NCI-H774 (cell line): ENCODE measurements at places on chromosomes 7 and 10.

- no peak for DNase-seq
Measured at GRCh38 chr10:44647877-44648542, 263.1 kb upstream of the CXCL12 start.

DNA sequence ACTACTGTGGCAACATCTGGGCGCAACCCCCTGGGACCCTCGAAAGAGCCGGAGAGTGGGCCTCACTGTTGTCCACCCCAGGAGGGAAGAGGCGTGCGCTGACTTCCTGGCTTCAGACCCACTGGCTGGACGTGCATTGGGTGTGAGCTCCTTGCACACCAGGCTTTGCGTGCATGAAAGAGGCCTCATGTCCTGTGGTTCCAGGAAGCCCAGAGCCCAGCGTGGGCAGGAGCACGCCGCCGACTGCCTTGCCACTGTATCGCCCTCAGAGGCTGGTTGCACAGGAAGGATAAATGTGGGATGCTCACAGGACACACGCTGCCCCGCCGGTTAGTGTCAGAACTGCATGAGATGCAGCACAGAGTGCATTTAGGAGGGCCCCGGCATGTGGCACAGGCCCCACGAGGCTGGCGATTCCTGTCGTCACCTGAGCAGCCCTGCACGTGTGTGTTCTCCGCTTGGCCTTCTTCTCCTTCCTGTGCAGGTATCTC lies 8.5 kb upstream of the JAKMIP3 start:
- DNase-seq = no peak

DNA sequence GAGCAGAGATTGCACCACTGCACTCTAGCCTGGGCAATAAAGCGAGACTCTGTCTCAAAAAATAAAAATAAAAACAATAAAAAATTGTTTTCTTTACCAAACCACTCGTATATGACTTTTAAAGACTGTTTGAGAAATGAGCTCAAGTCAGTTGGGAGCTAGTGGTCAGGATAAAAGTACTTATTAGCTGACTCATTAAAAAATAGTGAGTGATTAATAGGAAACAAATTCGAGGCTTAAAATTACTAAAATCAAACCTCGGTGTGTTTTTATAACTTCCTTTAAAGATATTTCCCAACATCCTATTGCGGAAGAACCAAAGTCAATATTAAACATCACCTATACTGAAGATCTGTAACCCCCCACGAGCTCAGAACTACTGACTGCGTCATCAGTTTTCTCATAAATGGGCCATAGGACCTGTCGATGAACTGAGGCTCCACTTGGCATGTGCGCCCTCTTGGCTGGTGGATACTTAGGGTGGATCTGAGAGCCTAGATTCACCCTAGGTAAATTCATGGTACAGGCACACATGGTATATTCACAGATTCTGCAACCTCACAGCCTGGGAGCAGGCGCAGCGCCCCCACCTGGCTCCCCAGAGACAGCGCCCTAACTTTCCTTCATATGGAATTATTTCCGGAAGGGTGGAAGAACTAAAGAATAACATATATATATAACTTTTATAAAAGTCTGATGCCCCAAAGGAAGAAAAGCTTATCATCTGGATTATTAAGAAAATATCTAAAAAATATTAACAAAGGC lies 9.2 kb downstream of the MKI67 start:
- no peak for DNase-seq

DNA sequence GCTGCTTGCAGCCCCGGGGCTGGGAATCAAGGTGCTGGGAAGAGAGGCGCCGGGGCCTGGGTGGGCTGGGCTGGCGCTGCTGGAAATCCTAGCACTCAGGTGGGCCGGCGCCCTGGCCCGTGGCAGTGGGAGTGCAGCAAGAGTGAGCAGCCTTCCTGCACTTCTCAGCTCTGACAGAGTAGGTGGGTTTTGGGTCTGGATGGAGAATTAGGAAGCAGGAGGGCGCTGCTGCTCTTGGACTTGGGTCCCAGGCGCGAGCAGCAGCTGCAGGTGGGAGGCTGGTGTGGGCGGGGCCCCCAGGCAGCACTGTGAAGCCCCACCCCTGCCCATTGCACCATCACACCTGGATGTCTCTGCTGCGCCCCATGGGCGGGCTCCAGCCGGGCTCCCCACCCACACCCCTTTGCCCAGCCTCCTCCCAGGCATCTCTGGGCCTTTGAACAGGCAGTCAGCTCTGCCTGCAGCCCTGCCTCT lies 6.0 kb downstream of the BRI3 start:
- DNase-seq = peak; percentile 64

DNA sequence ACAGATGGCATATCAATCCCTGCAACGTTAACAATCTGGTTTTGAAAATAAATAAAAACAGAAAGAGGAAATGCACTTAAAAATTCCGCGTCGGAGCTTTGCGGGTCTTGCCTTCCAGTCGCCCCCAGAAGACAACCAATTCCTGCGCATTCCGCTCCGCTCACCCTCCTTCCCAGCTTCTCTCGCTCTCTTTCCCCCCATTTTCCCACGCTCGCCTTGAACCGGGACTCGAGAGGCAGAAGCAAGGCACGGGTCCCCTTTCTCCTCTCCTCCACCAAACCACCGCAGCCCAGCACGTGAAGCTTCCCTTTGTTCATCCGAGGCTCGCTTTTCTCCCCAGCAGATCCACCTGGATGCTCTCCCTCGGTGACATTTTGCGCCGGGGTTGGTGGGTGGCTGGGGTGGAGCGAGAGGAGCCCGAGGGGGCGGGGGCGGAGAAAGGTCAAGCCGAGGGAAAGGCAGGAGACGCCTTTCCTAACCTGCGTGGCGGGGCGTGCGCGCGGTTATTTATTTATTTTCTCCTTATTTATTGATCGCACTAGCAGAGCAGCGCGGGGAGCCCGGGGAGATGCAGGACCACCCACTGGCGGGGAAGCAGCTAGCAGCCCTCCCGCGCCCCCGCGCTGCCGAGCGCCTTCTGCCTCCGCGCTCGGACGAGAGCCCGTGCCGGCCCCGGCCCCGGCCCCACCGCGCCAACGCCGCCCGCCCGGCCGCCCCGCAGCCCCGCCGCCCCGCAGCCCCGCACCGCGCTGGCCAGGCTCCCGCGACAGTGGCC lies at the start of gene KCND2:
KCND2 (plus strand) TSS at position 475 of the 775 bp plus-strand sequence.
- peak; percentile 36 for DNase-seq

- DNase-seq = no peak
Measured at GRCh38 chr10:9437131-9437530, 1382.6 kb downstream of the GATA3 start.

DNA sequence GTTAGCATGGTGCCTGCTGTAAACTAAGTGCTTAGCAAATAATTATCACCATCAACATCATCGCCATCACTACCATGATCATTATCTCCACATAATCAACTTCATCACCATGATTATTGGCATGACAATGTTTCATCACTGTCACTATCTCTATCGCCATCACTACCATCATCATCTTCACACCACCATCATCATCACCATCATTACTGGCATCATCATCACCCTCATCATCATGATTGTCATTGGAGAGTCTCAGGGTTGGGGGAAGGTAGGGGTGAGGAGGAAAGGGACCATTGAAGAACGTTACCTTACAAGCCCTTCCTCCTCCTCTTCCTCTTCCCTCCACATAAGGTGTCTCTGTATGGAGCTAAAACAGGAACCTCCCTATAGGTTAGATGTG lies 54.9 kb upstream of the GPR26 start:
- no peak for DNase-seq

DNA sequence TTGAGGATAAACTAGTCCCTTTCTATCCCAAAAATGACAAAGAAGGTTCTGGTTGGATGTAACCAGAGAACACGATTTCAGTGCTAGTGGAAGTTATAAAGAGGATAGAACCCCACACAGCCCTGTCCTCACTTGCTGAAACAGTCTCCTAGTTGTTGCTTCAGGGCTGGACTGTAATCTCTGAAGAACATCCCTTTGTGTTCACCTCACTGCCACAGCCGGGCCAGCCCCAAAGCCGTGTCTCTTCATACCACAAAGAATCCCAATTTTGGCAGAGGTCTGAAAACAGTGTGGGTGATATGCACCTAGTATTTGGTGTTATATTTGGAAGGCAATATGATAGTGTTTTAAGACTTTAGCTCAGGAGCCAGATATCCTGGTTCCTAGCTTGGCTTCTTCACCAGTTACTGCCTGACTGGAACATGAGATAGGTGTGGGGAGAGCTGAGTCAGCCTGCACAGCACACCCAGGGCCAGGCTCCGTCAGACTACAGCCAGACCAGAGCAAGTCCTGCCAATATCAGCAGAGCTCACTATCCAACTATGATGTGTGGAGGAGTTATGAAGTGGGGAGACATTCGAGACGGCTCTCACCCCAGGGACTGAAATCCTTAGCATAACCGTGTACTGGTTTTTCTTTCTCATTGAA lies 21.2 kb downstream of the CYP3A4 start:
- DNase-seq = no peak

GRCh38 chr7:16929146-16929762 lies 47.5 kb upstream of the AGR3 start:
- no peak for DNase-seq

DNA sequence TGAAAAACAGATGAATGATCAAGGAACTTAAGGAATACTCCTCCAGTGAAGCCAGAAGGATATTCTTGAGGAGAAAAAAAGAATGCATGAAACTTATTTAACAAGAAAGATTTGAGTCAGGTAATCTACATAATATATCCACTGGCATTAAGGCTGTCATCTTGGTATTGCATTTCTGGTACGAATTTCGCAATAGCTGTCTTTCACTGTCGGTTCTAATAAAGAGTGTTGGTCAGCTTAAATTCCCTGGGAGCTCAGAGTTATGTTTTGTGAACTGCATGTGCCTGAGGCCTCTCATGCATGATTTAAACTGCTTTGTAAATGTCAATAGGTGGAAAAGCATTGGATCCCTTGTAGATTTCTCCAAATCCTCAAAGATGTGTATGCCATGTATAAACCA lies 565.3 kb upstream of the GALNT17 start:
- no peak for DNase-seq

DNA sequence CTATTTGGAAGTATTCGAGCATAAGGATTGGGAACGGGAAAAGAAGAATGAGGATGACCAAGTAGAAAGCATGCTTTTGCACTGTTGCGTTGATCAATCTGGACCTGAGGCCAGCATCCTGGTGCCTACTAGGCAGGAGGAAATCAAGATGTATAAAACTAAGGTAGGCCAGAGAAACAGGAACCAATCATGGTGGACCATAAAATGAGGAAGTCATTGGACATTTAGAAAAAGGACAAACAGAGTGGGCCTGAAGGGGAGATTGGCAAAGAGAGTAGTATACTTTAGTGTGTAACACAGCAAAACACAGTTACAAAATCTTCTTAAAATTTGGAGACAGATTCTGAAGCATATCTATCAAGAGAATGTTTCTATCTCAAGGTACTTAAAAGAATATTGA lies 171.1 kb upstream of the FZD1 start:
- no peak for DNase-seq

GRCh38 chr10:88952647-88953111 lies at the start of gene ACTA2:
TSS of gene ACTA2 (minus strand) at chr10:88952773. CDS start at chr10:88948930, 3,843 bp downstream.
- no peak for DNase-seq

GRCh38 chr7:19707240-19707639 lies 1.6 kb downstream of the POLR1F start:
- DNase-seq = no peak

GRCh38 chr10:511101-511848 lies 178.2 kb downstream of the DIP2C start:
- DNase-seq = peak; percentile 83

- DNase-seq = no peak
Measured at GRCh38 chr10:90652519-90652918, 205.3 kb downstream of the HTR7 start.

DNA sequence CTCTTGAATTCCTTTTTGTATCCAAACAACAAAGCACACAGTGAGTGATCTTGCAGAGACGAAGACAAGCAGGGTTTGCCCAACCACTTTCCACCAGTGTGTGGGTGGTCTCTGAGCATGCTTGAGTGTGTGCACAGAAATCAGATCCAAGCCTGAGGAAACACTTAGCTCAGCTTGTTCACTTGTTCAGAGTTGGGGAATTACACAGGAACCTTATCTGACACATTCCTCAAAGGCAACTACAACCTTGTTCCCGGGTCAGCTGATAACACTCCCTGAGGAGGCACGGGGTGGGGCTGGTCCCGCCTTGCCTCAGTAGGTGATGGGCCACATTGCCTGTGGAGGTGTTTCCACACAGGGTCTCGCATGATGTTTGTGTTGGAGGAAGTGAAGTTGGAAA lies 216.9 kb downstream of the DYNC1I1 start:
- DNase-seq = no peak

GRCh38 chr7:123183431-123183830 lies 16.3 kb downstream of the SLC13A1 start:
- DNase-seq = no peak

- DNase-seq = no peak
Measured at GRCh38 chr7:70098905-70099672, 500.8 kb downstream of the AUTS2 start.
